A172 (cell line): ENCODE measurements at places on chromosomes 2 and 18. TPM values are rescaled to one million over a fixed set of nuclear protein-coding genes. Genes with fewer than 3 reads are reported as not detected.

DSG3 gene
- total RNA-seq, result 0.07 TPM in 1 of 2 replicates, not detected in the other

TRPM8 gene
- total RNA-seq, result 1.1 and 2.4 TPM in 2 replicates

ERBB4 gene
- 0.09 and 0.79 TPM in 2 replicates for total RNA-seq

PIGN gene
- total RNA-seq, result 15.8 and 24.1 TPM in 2 replicates

DRC1 gene
- total RNA-seq, result 0.43 TPM in 1 of 2 replicates, not detected in the other

GULP1 gene
- total RNA-seq, result 234 and 320 TPM in 2 replicates

CDK15 gene
- total RNA-seq, result 0.19 TPM in 1 of 2 replicates, not detected in the other

FAM136A gene
- total RNA-seq, result 90.6 and 97.3 TPM in 2 replicates

CGREF1 gene
- 0.17 and 0.40 TPM in 2 replicates for total RNA-seq

SGPP2 gene
- total RNA-seq, result not detected in 2 replicates

PLCD4 gene
- total RNA-seq, result 1.3 and 6.9 TPM in 2 replicates

CD8A gene
- total RNA-seq, result not detected in 2 replicates

RGPD3 gene
- total RNA-seq, result 0.21 and 0.36 TPM in 2 replicates

SERPINB11 gene
- total RNA-seq, result not detected in 2 replicates

CNRIP1 gene
- 11.4 and 13.1 TPM in 2 replicates for total RNA-seq

ZNF519 gene
- total RNA-seq, result 11.1 and 19.4 TPM in 2 replicates

SERPINB4 gene
- not detected in 2 replicates for total RNA-seq

NGEF gene
- 33.3 and 37.5 TPM in 2 replicates for total RNA-seq

EVA1A gene
- total RNA-seq, result 24.6 and 38.3 TPM in 2 replicates

PROM2 gene
- total RNA-seq, result 0.31 and 1.3 TPM in 2 replicates

KCNIP3 gene
- 3.8 and 7.3 TPM in 2 replicates for total RNA-seq

HOXD13 gene
- total RNA-seq, result 4.2 and 5.2 TPM in 2 replicates

CFC1 gene
- not detected in 2 replicates for total RNA-seq

PLEKHH2 gene
- total RNA-seq, result 0.98 and 4.6 TPM in 2 replicates
